ENCODE measurements at places on chromosomes 12 and 14.

GRCh38 chr14:78983126-78983525 lies 813.0 kb downstream of the NRXN3 start:
- DNase-seq: no peak

DNA sequence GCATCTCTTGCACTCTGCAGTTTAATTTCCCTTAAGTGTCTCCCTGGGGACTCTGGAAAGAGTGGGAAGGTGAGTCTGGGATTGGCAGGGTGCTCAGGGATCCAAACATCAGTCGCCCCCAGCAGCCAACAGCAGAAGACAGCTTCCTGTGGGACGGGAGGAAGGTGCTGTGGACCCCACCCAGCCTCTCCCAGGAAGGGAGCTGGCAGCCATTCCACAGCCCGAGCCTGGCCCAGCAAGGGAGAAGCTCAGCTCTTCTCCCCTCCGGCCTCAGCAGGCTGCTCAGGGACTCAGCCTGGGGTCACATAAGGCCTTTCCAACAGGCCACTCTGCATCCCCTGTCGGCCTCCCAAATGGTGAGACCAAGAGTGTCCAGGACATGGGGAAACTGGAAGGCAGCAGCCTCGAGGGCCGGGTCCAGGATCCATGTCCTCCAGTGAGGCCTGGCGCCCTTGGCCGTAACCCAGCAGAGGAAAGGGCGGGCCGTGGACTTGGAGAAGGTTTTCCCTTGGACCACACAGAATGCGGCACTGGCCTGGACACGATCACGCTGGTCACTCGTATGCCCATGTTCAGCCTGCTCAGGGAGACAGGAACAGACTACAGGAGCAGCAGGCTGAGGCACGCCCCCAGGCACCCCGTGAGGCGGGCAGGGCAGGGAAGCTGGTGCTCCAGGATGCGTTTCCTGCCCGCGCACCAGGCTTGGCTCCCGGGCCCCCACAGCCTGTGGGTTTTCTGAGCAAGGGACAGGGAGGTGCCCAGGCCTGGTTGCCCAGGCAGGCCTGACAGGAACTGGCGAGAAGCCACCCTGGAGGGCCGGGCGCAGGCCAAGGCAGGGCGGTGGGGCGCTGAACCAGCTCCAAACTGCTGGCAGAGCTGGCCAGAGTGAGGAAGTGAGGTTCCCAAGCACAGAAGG lies 3.5 kb downstream of the XRCC3 start:
- DNase-seq: no peak

GRCh38 chr12:89181271-89181920 lies 170.9 kb downstream of the DUSP6 start:
- no peak for DNase-seq

DNA sequence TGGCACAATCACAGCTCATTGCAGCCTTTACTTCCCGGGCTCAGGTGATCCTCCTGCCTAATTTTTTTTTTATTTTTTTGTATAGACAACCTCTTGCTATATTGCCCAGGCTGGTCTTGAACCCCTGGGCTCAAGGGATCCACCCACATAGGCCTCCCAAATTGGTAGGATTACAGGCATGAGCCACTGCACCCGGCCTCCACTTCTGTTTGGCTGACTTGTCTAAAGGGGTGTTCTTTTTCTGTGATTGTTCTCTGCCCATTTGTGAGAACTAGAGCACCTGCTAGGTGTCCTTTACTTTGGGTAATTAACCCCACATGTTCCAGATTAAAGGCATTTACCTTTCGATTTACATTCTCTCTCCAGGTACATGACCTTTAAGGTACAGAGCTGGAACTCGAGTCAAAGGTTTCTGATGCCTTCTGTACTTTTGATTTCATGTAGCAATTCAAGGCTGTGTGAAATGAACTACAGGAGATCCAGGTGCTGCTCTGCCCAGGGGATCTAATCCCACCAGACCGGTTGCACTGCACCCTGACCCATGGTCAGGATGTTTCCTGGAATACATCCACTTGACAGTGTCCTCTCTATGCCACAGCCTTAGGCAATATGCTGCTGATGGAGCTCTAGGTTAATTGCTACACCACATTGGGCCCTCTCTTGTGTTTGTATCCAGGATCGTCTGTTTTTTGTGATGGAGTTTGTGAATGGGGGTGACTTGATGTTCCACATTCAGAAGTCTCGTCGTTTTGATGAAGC lies 163.6 kb downstream of the PRKCH start:
- no peak for DNase-seq

DNA sequence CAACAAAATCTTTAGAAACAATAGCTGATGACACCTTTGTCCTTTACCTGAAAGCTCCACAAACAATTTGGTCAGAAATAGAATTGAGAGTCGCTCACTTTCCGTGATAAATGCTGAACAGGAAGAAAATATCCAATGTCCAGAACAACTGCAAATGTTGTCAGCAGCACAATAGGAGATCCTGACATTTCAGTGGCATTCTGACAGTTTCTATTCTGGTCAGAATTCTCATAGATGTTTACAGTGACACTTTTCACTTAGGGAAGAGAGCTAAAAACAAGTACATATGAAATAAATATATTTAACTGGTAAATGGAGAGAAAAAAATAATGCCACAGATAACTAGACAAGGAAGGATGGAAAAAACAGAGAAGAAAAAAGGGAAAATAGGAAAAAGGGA lies 39.1 kb downstream of the MAGOHB start:
- no peak for DNase-seq

- no peak for DNase-seq
Measured at GRCh38 chr12:75366629-75367028, 24.3 kb upstream of the GLIPR1L2 start.

- DNase-seq: no peak
Measured at GRCh38 chr14:99225436-99226203, 46.4 kb downstream of the BCL11B start.

GRCh38 chr12:59122784-59123183 lies 202.5 kb upstream of the LRIG3 start:
- no peak for DNase-seq

GRCh38 chr14:89015016-89015415 lies 190.6 kb downstream of the TTC8 start:
- DNase-seq: no peak

GRCh38 chr14:49688701-49689030 lies 652 bp upstream of the POLE2 start:
- no peak for DNase-seq
